ENCODE measurements at places on chromosomes 13 and 19. TPM values are rescaled to one million over a fixed set of nuclear protein-coding genes. Genes with fewer than 3 reads are reported as not detected.

DNA sequence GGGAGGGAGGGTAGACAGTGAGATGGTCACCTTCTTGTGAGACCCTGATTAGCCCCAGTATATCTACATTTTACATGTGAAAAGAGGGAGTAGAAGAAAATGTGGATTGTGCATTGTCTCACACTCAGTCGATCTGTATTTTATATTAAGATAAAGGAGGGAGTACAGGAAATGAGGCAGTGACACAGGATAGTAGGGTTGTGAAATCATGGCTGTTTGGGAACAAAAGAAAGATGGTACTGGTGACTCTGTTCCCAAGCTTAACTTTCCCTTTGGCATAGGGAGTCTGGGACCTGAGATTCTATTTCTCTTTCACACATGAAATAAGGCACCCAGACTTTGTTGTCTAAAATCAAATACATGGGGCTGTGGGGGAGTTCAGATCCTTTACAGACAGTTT, 194.7 kb downstream of the ABCC4 start:
- no peak for DNase-seq

Gene OR7A5
- total RNA-seq = not detected

DNA sequence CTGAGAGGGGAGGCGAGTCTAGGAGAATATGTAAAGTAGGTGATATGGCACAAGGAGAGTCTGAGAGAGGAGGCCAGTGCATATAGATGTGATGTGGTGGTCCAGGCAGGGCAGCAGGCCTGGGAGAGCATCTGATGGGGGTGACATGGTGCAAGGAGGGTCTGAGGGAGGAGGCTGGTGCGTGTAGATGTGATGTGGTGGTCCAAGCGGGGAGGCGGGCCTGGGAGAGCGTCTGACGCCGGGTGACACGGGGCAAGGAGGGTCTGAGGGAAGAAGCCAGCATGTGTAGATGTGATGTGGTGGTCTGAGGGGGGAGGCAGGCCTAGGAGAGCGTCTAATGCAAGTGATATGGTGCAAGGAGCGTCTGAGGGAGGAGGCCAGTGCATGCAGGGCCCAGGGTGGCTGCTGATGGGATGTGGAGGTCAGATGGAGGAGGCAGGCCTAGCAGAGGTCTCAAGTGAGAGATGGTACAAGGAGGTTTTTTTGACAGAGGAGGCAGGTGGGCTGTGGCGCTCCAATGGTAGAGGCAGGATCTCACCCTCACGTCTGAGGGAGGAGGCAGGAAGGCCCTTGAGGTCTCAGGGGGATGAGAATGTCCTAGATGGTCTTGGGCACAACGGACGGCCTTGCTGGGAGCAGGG, 16.2 kb downstream of the NFIC start:
- DNase-seq = no peak

Gene GFY
- total RNA-seq = not detected

Gene ANGPTL8
- not detected for total RNA-seq

DNA sequence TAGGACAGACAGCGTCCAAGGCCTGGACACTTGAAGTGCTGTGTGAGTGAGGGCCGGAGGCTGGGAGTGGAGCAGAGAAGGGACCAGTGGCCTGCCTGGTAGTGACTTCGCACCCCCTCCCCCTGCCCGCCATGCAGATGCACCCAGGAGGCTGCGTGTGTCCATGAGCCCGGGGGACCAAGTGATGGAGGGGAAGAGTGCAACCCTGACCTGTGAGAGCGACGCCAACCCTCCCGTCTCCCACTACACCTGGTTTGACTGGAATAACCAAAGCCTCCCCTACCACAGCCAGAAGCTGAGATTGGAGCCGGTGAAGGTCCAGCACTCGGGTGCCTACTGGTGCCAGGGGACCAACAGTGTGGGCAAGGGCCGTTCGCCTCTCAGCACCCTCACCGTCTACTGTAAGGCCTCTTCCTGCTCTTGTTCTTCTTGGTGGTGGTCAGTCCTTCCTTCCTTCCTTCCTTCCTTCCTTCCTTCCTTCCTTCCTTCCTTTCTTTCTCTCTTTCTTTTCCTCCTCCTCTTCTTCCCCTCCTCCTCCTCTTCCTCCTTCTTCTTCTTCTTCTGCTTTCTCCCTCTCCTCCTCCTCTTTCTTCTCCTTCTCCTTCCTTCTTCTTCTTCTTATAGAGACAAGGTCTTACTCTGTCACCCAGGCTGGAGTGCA, 6.0 kb upstream of the FFAR1 start:
- no peak for DNase-seq

DNA sequence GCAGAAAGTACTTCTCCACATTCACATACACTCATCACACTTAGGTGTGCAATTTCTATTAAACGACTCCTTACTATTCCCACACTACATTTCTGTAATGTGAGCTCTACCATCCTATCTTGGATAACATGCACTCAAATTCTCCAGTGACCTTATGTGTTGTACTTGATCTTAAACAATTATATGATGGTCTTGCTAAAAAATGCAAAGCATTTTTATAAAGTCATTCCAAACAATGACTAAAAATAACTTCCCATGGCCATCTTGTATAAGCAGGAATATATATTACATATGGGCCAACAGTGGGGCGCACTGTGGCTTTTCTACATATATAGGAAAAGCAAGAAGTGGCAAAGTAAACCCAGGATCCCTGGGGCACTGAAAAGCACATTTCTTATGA, 155.5 kb downstream of the FLT1 start:
- DNase-seq = no peak

GRCh38 chr19:8161135-8161646, 11.8 kb upstream of the FBN3 start:
- no peak for DNase-seq

Gene HCST
- total RNA-seq = 1.8 TPM

Gene ZNF724
- 2.2 TPM for total RNA-seq

- DNase-seq = no peak
These were observed 229.7 kb downstream of the KCNRG start for GRCh38 chr13:50244713-50245574.

DNA sequence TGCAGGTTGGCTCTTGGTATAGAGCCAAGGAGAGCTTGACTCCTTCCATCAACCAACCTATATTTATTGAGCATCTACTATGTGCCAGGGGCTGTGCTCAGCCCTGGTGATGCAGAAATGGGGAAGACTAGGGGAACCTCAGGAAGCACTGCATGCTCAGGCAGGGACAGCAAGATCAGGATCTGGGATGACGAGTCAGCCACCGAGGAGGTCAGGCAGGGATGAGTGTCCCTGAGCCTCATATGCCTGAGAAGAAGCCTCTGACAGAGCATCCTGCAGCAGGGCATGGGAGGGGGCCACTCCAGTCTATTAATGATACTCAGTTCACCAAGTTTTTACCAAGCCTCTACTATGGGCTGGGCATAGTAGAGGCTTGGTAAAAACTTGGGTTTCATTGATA, 158.1 kb downstream of the KATNAL1 start:
- DNase-seq = no peak

Gene MTUS2
- total RNA-seq = 50.6 TPM

DNA sequence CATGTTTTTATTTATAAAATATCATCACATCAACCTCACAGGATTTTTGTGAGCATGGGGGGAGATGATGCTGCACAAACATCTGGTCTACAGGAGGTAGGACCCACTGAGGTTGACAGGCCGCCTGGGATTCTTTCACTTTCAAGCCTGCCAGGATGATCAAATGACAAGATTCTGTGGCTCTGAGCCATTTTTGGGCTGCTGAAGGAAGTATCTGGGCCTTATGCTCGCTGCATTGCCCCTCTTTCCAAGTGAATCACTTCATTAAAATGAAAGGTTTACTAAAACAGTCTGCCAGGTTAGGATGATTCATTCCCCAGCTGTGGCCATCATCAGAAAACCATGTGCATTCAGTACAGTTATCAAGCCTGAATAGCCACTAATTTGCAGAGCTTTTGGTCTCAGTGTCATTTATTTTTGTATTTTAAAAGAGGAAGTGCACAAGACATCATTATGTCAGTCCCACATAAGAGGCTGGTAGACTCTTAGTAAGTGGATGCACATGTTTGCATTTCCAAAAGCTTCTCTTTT, 34.4 kb downstream of the STARD13 start:
- no peak for DNase-seq

DNA sequence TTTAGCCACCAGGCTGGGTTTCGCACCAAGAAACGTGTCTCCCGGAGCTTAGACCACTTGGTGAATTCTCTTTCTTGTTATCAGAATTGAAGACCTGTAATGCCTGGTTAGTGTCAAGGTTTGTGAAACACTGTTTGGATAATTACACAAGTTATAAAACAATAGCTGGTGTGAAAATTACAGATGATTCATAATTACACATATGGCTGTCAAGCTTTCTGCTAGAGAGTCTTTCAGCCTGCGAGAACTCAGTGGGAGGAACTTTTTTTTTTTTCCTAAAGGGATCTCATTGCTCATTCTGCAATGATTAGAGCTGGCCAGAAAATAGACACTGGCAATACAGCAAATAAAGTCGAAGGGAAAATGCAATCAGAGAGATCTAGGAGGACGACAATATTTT, 13.4 kb upstream of the KLK4 start:
- no peak for DNase-seq

DNA sequence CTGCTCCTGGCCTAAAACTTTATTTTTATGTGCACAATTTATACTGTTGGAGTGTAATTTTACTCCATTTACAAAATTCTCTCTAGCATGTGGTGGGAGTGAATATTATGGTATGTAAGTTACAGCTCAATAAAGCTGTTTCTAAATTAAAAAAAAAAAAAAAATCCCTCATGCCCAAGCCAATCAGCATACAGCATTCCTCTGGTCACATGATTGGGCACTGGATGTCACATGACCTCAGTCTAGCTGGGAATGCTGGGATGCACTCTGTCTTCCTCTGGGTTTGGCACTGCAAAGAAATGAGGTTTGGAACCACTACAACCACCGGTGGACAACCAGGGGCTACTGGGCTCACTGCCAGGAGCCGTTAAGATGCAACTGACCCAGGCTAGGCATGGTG, 67.6 kb downstream of the ZNF557 start:
- no peak for DNase-seq

- no peak for DNase-seq
These were observed 77.2 kb downstream of the ABCC4 start for GRCh38 chr13:95224064-95224463.

Gene CGB2
- not detected for total RNA-seq

Gene THSD1
- total RNA-seq = 6.8 TPM

Gene COL5A3
- 4.0 TPM for total RNA-seq

Gene PDX1
- total RNA-seq = not detected

DNA sequence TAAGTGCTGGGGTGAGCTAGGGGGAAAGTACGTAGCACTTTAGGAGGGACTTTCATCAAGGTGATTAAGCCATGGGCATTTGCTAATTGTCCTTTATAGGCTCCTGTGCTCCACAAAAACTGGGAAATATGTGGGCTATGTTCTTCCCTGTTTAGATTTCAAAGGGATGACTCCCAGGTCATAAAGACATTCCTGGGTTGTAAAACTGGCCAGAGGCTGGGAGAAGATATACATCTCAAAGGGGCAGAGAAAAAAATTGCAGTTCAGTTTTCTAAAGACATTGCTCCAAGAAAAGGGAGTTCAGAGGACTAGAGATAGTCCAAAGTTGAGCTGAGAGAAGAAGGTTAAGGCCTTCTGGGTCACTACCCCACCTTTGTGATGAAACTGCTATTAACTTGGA, 204.8 kb downstream of the MYO16 start:
- DNase-seq = no peak

GRCh38 chr13:79779761-79780160, 298.8 kb downstream of the NDFIP2 start:
- no peak for DNase-seq

Gene CYP4F2
- total RNA-seq = not detected

Gene SGTA
- total RNA-seq = 59.7 TPM

Gene CSNK1G2
- total RNA-seq = 22.8 TPM

Gene OR10H1
- not detected for total RNA-seq

GRCh38 chr19:40806423-40807146, 7.6 kb downstream of the EGLN2 start:
- DNase-seq = peak; percentile 92

DNA sequence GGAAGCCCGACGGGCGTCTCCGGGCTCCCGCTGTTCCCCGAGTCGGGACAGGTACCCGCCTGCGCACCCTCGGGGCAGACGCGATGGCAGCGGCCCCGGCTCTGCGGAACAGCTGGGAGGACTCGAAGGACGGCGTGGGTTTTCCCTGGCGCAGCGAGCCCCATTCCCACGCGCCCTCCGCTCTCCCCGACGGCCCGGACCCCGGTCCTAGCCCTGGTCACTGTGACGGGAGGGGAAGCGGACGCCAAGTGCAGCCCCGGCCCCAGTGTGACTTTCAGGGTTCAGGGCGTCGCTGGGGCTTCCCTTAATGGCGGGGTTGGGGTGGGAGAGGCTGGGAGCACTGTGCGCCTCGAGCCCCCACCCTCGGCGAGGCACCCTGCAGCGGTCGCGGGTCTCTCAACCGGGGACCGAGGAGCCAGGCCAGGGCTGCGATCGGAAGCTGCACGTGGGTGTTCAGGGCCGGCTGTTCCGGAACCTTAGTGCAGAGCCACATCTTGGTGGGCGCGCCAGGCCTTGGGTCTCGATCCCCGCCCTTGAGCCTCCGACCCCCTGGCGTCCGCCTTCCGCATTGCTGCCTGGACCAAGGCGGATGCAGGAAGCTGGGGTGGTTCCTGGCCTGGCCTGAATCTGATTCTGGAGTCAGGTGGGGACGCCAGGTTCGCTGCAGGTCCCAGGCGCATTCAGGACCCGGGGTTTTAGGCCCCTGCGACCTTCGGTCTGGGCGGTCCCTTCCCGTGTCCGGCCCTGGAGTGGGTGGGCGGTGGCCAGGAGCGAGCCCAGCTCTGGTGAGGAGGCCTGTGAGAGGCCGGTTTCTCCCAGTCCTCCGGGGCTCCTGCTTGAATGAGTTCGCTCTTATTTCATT, 3.5 kb downstream of the LGALS7B start:
- peak; percentile 67 for DNase-seq

Gene TBXA2R
- 2.5 TPM for total RNA-seq

Gene ZNF221
- total RNA-seq = 5.0 TPM

Gene IGFL2
- total RNA-seq = not detected

DNA sequence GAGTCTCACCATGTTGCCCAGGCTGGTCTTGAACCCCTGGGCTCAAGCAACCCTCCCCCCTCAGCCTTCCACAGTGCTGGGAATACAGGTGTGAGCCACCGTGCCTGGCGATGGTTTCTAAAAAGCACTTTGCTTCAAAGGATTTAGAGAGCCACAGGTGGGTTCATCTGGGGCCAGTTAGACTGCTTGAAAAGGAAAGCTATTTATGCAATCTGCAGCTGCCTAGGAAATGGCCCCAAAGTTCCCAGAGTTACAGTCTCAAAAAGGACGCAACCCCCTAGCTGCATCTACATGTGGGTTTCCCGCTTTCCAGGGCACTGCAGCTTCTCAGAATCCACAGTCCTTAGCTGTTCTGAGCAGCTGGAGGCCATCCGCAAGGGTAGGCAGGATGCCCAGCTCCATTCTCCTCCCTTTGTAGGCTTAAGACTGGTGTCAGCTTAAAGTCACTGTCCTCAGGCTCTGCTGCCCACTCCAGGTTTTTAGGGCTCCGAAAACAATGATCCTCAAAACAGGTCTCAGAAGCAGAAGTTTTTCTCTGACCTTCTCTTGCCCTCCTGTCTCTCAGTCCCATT, 41.4 kb downstream of the ZNF823 start:
- DNase-seq = no peak

DNA sequence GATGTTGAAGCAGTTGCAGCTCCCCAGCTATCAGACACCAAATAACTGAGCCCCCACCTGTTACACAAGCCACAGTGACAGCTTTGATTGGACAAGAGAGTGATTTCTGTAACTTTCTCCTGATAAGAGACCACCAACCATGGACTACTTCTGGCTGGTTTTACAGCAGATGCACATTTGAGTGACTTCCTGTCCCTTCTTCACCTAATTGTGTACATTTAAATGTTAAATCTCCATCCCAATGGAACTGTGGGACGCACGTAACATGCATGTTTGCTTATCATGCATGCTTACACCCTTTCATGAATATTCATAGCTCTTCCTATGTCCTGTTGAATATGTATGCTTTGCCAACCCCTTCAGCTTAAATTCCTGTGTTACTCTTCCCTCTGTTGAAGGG, 6.0 kb upstream of the TNFSF11 start:
- no peak for DNase-seq
